Adrenal gland (tissue), 19 donors: ENCODE measurements at places on chromosomes 3 and 15.

GRCh38 chr15:76337059-76337695 lies 604 bp downstream of the ISL2 start:
- no peak for DNase-seq

GRCh38 chr15:60508442-60508841 lies 29.5 kb upstream of the ICE2 start:
- DNase-seq = no peak

GRCh38 chr15:64461721-64462162 lies 1.4 kb downstream of the ZNF609 start:
- DNase-seq = peak; percentile 28

DNA sequence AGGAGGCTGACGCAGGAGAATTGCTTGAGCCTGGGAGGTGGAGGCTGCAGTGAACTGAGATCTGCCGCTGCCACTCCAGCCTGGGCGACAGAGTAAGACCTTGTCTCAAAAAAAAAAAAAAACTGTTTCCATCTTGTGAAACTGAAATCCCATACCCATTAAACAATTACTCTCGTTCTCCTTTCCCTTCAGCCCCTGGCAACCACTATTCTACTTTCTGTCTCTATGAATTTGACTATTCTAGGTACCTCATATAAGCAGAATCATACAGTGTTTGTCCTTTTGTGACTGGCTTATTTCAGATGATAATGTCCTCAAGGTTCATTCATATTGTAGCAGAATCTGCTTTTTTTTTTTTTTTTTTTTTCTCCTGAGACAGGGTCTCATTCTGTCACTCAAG lies 51.5 kb upstream of the UBE2E1 start:
- DNase-seq = no peak

GRCh38 chr3:57389271-57389670 lies 96.8 kb upstream of the ASB14 start:
- DNase-seq = no peak

GRCh38 chr15:40146037-40146436 lies 14.8 kb upstream of the BUB1B start:
- DNase-seq = no peak

GRCh38 chr3:25648107-25648535 lies 16.6 kb downstream of the TOP2B start:
- DNase-seq = peak; percentile 91

DNA sequence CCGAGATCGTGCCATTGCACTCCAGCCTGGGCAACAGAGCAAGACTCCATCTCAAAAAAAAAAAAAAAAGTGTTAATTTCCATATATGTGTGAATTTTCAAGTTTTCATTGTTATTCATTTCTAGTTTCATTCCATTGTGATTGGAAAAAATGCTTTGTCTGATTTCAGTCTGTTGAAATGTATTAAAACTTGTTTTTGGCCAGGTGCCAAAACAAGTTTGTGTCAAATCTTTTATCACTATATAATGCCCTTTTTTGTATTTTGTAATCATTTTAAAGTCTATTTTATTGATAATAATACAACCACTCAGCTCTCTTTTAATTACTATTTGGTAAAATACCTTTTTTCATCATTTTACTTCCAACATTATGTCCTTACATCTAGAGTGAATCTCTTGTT lies 42.5 kb downstream of the TFRC start:
- DNase-seq = no peak

DNA sequence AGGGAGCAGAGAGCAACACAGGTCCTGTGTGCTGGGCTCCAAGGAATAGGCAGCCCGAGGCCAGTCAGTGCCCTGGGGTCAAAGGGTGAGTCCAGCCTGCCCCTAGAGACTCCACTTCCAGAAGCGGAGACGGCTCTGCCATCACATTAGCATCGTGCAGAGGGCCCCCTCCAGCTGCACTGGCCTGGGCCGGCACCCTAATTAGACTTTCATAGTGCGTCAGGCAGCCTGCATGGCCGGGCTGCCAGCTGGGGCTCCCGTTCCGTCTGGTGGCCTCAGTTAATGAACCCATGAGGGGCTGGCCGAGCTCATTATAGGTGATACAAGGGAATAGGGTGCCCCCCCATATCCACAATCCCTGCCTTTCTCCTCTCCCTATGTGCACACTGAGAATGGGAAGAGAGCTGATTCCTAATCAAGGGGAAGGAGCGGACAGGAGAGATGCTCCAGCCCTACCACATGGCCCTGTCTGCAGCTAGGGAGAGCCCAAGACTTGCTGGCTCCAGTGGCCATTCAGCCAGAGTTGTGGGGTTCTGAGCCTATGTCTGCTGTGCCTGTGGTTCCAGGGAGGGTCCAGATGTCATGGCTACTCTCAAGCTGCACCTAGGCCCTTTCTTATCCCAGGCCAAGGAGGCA lies 128.0 kb downstream of the SRGAP3 start:
- no peak for DNase-seq

DNA sequence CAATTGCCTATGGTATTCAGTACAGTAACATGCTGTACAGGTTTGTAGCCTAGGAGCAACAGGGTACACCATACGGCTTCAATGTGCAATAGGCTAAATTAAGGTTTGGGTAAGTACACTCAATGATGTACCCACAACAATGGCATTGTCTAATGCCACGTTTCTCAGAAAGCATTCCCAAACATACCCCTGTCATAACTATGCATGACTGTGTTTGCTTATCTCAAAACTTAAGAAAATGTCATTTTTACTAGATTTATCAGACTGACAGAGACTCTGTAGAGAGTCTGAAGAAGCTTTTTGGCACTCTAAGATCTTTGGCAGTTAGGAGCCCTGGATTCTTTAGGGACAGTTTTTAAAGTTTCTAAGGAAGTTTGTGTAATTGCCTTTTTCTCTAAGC lies 59.9 kb downstream of the MECOM start:
- no peak for DNase-seq

GRCh38 chr3:140097874-140098635 lies 163.1 kb downstream of the CLSTN2 start:
- DNase-seq = no peak

DNA sequence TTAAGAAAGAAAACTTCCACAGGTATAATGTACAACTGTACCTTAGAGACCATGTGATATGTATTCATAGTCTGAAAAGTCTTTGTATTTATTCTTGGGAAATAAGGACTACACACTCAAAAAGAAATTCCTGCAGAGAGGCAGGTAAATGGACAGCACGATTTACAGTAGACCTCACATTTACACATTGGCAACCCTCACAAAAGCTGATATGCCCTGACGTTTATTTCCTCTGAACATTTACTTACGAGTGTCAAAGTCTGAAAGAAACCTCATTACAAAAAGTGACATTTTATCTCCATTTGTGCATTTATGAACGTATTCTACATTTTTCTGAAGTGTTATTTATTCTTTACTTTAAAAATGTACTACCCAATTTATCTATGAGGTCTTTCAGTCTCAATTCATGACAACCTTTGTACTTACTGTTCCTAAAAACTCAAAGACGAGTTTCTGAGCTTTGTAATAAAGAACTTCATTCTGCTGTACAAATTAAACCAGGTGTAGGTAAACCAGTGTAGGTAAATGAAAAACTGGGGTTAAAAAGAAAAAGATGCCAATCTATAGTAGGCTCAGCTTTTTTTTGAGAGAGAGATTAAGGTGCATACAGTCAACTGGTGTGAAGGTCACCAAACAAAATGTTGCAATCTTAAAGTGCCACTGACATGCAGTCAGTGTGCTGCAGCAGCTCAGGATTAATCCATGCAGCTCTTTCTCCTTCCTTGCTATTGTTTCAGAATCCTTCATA lies 44.3 kb downstream of the THRB start:
- DNase-seq = no peak

- peak; percentile 22 for DNase-seq
Observed at GRCh38 chr15:62624547-62625378, 417.8 kb upstream of the TPM1 start.

GRCh38 chr3:171888466-171888865 lies 45.3 kb downstream of the TMEM212 start:
- no peak for DNase-seq

DNA sequence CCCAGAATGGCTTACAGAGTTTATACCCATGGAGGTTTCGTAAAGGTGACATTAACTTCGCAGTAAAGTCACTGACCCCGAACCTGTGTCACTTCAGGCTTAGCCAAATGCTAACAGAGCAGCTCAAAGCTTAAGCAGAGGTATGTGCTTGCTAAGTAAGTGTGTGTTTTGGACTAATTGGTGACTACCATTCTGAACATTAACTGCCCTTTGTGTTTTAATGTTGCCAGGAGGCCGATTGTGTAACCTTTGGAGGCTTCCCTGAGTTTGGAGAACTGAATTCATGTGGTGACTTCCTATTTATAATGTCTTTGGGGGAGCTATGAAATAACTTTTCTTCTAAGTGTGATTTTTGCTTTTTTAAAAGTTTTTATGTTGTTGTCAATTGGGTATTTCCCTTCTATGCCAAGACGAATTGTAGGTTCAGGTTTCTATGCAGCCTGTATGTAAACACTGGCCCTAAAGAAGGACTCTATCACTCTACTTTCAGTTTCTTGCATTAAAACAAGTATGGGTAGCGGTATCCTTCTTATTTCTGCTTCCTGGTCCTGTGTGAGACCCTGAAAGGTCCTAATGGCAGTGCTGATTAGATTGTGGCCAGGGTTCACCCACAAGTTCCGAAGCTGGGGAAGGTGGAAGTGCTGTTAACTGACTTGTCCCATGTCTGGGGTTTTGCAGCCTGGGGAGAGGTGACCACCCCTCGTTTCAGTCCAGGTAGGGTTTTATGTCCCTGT lies 86.3 kb downstream of the IGF1R start:
- no peak for DNase-seq

DNA sequence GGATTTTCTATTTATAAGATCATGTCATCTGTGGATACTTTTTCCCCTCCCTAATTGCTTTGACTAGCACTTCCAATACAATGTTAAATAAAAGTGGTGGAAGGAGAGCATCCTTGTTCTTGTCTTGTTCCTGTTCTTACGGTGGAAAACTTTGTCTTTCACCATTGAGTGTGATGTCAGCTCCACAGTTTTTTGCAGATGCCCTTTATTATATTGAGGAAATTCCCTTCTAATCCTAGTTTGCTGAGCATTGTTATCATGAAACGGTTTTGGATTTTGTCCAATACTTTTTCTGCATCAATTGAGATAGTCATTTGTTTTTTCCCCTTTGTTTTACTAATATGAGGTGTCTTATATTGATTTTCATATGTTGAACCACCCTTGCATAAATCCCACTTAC lies 19.9 kb upstream of the IL20RB start:
- DNase-seq = no peak

DNA sequence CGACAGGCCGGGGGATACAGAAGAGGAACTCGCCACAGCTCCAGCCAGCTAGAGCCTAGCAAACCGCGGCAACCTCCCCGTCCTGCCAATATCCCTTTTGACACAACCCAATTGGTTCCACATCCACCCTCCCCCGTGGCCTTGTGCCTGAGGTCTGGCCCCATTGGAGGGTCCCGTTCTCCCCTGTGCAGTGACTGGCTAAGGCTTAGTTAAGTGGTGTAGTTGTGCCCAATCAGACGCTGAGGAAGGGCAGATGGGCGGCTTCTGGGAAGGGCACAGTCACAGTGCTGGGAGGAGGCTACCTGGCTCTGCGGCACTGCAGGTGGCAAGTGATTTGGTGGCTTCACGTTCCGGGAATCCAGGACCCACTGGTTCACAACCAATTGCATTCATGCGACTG lies 78.6 kb downstream of the SNRK start:
- no peak for DNase-seq

GRCh38 chr15:90868261-90868689 lies at the start of gene FURIN:
TSS of gene FURIN (plus strand) at chr15:90868588. CDS start at chr15:90875741, 7,153 bp downstream.
- no peak for DNase-seq

DNA sequence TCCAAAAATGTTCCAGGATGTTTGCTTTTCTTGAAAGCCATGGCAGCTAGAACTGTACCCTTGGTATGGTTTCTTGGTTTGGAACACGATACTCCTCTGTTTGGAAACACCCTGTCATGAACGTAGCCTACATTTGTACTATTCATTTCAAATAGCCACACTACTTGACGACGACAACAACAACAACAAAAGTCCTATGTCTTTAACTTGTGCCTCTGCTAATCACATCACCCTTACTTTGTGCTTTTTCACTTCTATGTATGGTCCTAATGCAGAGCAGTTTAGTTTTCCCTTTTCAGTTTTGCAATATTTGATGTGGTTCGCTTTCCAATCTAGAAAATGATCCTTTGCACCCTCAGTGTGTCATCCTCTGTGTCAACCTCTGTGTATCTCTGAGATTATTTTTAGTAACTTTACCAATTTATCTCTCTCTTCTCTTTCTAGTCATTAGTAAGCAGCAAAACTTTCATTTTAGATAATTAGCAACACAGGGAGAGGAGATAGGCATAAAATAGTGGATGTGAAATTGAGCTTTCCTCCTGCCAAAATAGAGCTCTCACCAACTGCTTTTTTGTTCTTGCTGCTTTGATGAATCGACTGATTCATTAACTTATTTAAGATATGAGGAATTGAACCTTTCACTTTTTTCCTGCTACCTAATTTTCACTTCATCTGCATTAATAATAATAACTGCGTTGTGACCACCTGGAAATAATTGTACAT lies 44.1 kb upstream of the TP63 start:
- DNase-seq = no peak

GRCh38 chr15:73340502-73341192 lies 28.1 kb downstream of the HCN4 start:
- DNase-seq = no peak

DNA sequence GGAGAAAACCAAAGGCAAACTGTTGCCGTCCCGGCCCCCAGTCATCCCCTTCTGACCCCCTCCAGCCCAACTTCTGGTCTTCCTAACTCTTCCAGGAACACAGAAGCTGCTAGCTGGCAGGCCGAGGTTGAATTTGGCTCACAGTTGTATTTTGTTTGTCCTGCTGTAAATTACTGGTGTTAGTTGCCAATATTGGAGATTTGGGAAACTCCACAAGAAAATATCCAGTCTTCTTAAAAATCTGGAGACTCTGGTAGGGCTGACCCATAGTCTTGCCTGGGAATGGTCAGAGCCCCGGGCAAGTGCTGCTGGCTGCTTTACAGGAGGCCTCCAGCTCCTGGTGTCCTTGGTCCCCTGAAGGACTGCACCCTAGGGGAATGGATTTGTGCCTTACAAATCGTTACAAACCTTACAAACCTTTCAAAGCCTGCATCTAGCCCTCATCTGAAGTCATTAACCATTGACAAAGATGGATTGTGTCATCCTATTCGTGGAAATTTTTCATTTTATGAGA lies 112.0 kb upstream of the MCTP2 start:
- DNase-seq = peak; percentile 3

DNA sequence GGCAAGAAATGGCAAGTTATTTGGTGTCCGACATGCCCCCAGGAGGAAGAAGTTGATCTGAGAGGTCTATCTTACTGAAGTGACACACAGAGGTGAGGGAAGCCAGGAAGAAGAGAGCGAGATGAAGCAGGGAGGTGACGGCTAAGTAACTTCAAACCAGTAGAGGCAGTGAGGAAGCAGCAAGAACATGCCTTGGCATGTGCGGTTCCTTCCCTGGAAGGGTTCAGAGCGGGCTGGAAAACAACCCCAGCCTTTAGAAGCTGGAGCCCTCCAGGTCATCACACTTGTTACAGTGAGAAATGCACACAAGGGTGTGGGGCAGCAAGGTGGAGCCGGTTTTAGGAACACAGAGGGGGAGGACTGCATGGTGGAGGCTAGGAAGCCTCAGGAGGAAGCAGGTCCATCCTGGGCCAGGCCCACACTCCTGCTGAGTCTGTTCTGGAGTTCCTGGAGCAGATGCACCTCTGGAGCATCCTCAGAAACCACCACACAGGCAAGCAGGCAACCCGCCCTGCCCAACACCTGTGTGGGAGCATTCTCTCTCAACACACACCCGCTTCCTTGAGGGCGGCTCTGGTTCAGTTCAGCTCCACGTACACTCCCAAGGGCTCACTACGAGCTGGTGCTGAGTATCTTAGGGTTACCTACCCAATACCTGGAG lies 47.1 kb downstream of the POC1A start:
- no peak for DNase-seq
